ENCODE measurements at places on chromosomes 7 and 10. TPM values are rescaled to one million over a fixed set of nuclear protein-coding genes. Genes with fewer than 3 reads are reported as not detected.

- no peak for DNase-seq
Observed at GRCh38 chr7:4010061-4010605, 672.0 kb upstream of the FOXK1 start.

- DNase-seq, result no peak
Observed at GRCh38 chr7:100711369-100711768, 5.4 kb downstream of the POP7 start.

- no peak for DNase-seq
Observed at GRCh38 chr7:52648872-52649271, 386.6 kb upstream of the POM121L12 start.

GRCh38 chr10:91460681-91461080 is 50.5 kb downstream of the HECTD2 start:
- peak; percentile 26 for DNase-seq

GRCh38 chr7:101678658-101679057 is 49.6 kb upstream of the MYL10 start:
- DNase-seq, result peak; percentile 58

DNA sequence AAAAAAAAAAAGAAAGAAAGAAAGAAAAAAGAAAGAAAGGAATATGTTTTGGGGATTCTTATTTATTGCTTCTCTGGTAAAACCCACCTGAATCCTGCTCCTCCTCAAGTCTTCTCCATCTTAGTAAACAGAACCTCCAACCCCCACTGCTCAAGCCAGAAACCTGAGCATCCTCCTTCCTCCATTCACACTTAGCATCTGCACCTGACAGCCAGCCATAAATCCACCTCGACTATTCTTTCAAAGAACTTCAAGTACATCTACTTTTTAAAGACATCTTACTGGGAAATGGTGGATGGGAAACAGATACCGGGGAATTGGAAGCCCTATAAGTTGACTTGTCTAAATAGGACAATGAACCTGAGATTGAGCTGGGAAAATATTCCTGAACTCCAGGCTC is 519.9 kb upstream of the DPP6 start:
- DNase-seq, result no peak

DNA sequence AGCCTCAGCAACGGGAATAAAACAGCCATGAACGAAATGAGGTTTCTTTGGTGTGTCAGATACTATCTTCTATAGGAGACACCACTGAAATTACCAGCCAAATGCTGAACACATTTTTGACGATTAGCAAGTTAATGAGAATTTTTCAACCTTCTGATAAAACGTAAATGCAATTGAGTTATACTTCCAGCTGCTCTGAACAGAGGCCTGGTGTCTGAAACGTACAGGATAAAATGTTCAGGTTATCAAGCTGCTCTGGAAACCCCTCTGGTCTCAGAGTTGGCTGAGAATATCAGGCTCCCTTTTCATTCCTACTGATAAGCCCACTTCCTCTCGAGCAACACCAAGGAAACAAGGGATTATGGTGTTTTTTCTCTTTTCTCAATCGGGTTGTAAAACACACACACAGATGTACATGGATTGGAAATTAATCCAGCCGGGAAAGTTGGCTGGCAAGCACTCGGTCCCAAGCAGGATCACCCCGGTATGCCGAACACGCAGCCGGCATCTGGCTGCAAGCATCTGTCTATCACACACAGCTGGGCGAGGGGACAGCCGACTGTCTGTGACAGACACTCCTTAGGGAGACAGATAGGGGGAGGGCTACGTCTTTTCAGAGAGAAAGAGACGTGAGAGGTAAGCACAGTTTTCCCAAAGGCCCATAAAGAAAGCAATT is 171.8 kb downstream of the PRKAG2 start:
- peak; percentile 53 for DNase-seq

DNA sequence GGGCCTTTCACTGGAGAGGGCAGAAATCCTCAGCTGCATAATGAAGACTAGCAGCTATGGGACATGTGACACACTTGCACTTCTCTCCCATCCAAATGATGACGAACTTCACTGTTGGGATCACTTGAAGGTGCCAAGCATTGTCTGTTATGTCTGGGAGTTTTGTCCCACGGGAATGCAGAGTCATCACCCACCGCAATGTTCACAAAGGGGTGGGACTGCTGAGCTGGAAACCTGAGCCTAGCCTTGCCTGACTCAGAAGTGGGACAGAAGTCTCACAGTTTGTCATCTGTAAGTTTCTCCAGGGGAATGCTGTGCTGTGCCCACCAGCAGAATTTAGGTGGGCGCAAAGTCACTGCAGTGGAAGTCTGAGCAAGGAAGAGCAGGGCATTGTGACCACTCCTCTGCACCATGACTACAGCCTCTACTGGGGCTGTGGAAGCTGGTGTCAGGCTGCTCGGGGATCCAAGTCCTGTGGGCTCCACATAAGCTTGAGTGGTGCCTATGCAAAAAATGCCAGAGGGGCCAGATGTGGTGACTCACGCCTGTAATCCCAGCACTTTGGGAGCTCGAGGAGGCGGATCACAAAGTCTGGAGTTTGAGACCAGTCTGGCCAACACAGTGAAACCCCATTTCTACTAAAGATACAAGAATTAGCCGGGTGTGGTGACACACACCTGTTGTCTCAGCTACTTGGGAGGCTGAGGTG is 472.0 kb upstream of the CNTNAP2 start:
- no peak for DNase-seq

- no peak for DNase-seq
Observed at GRCh38 chr7:37541810-37542443, 93.3 kb upstream of the ELMO1 start.

- no peak for DNase-seq
Observed at GRCh38 chr7:41487229-41487940, 215.5 kb downstream of the INHBA start.

- DNase-seq, result no peak
Observed at GRCh38 chr10:31792745-31793144, 135.9 kb downstream of the ARHGAP12 start.

GRCh38 chr7:44411306-44411705 is 79.2 kb downstream of the NUDCD3 start:
- DNase-seq, result peak; percentile 75

GRCh38 chr10:18650404-18650997 is 886 bp downstream of the NSUN6 start:
- DNase-seq, result no peak

LBX1 gene
- total RNA-seq, result not detected

TMEM139 gene
- total RNA-seq, result not detected

HABP2 gene
- total RNA-seq, result not detected

GATA3 gene
- not detected for total RNA-seq

AQP1 gene
- 11.9 TPM for total RNA-seq

DNAJB12 gene
- total RNA-seq, result 32.8 TPM
